ENCODE measurements at places on chromosomes 11 and 22.
A peak's percentile ranks its signal among the peaks of the same experiment; 100 is the strongest.

DNA sequence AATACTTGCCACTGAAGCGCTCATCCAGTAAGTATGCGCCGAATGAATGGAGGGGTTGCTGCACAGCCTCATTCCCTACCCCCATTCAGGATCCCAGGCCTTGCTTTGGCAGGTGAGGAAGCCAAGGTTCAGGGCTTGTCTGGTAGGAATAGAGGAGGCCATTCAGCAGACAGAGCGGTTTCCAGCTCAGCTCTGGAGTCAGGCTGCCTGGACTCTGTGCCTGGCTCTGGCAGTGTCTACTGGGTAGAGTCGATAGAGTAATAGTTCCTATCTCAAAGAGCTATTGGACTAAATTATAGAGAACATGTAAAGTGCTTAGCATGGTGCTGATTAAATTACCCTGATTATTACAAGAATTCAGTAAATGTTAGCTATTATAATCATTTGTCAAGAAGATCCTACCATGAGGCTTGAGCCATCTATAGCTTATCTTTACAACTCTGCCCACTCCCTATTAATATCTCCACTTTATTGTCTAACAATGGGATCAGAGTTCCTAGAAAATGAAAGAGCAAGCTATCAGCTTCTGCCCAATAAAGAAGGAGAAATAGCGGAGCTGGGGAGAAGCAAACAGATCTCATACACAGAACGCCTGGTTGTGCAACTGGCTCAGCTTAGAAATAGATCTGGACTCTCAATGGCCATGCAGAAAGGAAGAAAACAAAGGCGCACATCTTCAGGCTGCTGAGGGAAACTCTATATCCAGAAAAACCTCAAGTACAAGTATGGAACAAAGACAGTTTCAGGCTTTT is 6.6 kb upstream of the SNX32 start:
- DNase-seq, result no peak

- DNase-seq, result no peak
Measured at GRCh38 chr22:43449831-43450225, 38.0 kb downstream of the MPPED1 start.

GRCh38 chr11:93715797-93716396 is 25.4 kb downstream of the TAF1D start:
- no peak for DNase-seq

GRCh38 chr11:131471976-131472375 is 101.6 kb downstream of the NTM start:
- no peak for DNase-seq

- peak; percentile 72 for DNase-seq
Measured at GRCh38 chr11:69178819-69179482, 23.2 kb downstream of the SMIM38 start.

DNA sequence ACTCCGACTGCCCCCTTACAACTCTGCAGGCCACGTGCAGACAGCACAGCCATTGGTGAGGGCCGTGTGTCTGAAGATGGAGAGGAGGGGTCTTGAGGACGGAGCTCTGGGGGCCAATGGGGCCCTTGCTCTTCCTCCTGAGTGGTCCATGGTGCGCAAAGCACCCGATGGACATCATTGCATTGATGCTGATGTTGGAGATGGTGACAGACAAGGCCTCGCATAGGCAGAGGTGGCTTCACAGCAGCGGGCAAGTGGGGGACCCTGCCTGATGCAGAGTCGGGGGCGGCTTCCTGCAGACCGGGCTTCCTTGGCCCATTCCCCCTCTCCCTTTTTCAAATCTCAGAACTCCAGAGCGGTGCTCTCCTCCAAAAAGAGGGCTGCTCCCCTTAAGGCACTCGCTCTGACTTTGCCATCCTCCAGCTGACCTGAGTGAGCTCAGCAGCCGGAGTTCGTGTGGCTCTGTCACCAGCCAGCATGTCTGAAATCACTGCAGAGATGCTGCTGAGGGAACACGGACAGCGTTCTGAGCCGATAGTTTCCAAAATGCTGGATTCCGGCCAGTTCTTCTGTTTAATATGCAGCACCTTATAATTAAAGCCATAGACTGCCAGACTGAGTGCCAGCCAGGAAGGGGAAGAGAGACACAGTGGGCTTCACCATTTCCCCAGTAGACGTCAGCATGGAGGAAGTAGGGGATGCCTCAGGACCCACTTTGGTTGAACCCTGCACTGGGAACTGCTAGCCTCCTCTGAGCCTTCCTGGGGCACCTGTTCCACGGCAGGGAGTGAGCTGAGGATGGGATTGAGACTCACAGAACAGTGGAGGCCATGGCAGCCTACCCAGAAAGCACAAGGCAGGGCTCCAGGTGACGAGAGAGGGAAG is 278.2 kb downstream of the BRD1 start:
- peak; percentile 89 for DNase-seq

GRCh38 chr11:94557421-94557820 is 9.7 kb upstream of the PIWIL4 start:
- DNase-seq, result no peak
